Kidney tubule cell (primary cell): ENCODE measurements at places on chromosomes 13 and 19.

DNA sequence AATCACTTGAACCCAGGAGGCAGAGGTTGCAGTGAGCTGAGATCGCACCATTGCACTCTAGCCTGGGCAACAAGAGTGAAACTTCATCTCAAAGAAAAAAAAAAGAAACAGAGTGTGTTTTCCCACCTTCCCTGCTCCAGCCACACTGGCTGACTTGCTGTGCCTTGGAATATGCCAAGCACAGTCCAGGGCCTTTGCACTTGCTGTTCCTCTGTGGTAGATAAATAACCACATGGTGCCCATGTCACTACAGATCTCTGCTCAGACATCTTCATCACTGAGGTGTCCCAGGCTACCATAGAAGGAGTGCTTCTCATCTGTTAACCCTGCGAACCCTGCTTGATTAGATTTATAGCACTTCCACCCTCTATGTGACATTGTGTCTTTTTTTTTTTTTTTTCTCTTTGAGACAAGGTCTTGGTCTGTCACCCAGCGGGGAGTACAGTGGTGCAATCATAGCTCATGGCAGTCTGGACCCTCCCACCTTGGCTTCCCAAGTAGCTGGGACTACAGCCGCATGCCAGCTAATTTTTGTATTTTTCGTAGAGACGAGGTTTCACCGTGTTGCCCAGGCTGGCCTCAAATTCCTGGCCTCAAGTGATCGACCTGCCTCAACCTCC, 10.4 kb downstream of the SMARCA4 start:
- DNase-seq, result no peak

DNA sequence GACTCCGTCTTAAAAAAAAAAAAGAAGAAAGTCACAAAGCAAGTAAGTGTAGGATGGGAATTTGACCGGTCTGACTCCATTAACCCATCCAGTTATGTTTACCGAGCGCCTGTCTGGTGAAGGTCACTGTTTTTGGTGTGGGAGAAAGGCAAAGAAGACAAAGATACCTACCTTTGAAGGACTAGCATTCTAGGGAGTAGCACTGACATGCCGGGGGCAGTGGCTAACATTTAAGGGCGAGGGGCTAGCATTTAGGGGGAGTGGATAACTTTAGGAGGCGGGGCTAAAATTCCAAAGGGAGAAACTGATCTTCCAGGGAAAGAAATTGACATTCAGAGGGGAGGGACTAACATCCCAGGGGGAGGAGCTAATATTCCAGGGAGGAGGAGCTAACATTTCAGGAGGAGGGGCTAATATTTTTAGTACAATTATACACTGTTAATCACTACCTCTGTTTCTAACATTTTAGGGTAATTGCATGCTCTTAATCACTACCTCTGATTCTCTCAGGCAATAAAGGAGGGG, 8.7 kb downstream of the GPR32 start:
- DNase-seq, result no peak

GRCh38 chr19:35729763-35730162, 12.0 kb downstream of the KMT2B start:
- DNase-seq, result no peak

DNA sequence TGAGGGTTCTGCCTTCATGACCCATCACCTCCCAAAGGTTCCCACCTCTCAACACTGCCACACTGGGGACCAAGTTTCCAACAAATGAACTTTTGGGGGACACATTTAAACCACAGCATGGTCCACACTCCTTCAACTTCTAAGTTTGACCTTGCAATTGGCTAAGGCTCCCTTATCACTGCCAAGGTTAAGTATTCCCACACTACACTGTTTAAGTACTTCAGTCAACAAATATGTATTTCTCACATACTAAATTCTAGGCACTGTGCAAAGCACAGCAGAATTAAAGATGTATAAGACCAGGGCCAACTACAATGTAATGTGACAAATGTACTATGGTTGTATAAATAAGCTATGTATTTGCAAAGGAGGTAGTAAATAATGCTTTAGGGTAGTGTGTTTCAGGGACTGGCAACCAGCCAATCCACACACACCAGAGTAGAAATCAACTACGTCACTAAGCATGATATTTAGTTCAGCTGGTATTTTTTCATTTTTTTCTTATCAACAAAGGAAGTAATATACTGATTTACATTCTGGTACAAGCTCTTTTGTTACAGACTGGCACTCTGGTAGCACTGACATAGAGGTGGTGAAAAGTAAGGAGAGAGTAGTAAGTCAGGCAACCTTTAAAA, 12.2 kb downstream of the NUFIP1 start:
- no peak for DNase-seq

GRCh38 chr19:36482876-36483275, 6.5 kb downstream of the ZNF566 start:
- no peak for DNase-seq

- no peak for DNase-seq
These were observed 929 bp upstream of the TNFSF13B start for GRCh38 chr13:108268466-108269112.
